ENCODE measurements at places on chromosomes 13 and 19.

- no peak overlapping the region for H3K4me3 ChIP-seq
- H3K4me1 ChIP-seq: no peaks in the 10 kb centered on the region
- H3K36me3 ChIP-seq: no peaks in the 10 kb centered on the region
- DNase-seq: no peak
Observed at GRCh38 chr13:78326633-78327032, 276.7 kb downstream of the POU4F1 start.

DNA sequence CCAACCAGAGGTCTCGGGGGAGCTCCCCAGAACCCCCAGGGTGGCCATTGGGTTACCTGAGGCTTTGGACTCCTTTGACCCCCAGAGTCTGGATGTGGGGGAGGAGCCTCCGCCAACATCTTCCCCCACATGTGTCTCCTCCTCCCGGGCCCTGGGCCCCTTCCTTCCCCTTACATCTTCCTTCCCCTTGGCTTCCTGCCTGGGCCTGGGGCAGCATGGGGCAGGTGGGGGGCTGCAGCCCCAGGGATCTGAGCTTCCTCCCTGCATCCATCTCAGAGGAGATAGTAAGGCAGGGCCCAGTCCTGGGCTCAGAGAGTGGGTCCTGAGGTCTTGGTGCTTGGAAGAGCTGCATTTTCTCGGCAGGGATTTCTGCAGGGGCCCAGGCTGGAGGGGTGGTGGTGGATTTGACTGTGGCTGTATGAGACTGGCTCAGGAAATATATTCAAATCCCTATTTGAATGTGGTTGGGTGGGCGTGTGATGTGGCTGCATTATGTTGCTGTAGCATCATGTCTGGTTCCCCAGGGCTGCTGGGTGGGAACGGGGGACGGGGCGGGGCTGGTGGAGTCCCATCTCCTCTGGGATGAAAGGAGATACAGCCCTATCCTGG, 919 bp downstream of the VAV1 start:
- no peaks in the 10 kb centered on the region for H3K4me1 ChIP-seq
- no peaks in the 10 kb centered on the region for H3K36me3 ChIP-seq
- DNase-seq: no peak
- H3K27ac ChIP-seq: peak overlapping the region; percentile 34

DNA sequence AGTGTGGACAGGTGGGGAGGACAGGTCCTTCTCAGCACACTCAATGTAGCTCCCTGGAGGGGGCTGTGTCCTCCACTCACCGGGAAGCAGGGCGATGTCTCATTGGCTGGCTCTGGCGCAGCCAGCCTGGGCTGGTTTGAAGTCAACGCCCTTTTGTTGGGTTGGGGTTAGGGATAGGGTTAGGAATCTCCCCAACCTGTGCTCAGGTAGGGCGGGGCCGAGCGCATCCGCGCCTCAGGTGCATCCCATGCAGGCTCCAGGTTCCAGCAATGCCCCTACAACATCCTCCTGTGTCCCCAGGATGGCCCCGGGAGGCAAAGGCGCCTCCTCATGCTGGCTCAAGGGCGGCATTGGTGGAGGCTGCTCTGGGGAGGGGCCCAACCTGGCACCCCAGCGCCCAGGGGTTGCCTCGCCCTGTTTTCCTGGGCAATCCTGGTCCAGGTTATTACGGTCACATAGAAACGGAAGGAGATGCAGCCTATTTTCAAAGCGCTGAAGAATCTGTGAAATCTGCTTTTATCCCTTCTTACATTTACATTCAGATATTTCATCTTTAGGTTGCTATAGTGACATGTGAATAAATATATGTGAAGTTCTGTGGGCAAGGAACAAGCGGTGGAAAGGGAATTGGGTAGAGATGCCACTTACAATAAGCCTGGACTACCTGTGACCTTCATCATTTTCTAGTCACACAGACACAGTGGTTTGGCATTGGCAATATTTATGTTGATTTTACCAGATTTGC, 74.3 kb downstream of the TM9SF2 start:
- DNase-seq: no peak
- no peak overlapping the region for H3K27ac ChIP-seq
- peaks cover 9% of the 10 kb centered on the region for H3K27me3 ChIP-seq
- H3K36me3 ChIP-seq: no peaks in the 10 kb centered on the region
- no peak overlapping the region for H3K4me3 ChIP-seq

DNA sequence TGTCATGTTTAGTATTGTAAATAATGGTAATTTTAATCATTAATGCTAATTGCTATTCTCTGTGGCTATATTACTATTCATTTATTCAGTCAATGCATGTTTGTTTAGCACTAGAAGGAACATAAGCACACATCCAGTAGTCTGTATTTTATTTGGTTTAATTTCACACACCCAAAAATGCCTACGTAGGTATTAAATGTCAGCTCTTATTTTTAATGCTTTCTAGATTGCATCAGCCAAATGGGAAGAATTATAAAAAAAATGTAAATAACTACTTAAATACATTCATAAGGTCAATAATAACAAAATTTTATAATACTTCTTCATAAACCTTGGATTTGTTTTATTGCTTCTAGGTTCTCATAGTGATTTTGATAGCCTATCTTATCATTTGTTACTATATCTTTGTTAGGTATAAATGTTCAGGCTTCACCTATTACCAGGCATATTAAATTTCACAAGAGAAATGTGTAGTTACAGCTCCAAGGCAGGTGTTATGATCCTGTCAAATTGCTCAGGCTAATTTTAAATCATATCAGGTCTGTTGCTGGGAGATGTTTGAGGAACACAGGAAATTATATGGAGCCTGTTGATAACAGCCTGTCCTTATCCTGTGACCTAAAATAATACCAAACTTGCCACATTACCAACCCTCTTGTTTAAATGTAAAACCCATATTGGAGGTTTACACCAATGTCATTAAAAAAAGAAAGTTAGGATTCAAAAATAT, 34.4 kb downstream of the ITGBL1 start:
- H3K36me3 ChIP-seq: no peaks in the 10 kb centered on the region
- H3K27me3 ChIP-seq: no peaks in the 10 kb centered on the region
- no peak overlapping the region for H3K27ac ChIP-seq
- no peak for DNase-seq

GRCh38 chr19:279231-279630, 12.0 kb downstream of the PLPP2 start:
- H3K4me1 ChIP-seq: no peaks in the 10 kb centered on the region
- H3K36me3 ChIP-seq: no peaks in the 10 kb centered on the region
- H3K27ac ChIP-seq: no peak overlapping the region

- H3K4me1 ChIP-seq: no peaks in the 10 kb centered on the region
- DNase-seq: no peak
- H3K27ac ChIP-seq: no peak overlapping the region
Observed at GRCh38 chr13:72508392-72508791, 219.0 kb downstream of the MZT1 start.

DNA sequence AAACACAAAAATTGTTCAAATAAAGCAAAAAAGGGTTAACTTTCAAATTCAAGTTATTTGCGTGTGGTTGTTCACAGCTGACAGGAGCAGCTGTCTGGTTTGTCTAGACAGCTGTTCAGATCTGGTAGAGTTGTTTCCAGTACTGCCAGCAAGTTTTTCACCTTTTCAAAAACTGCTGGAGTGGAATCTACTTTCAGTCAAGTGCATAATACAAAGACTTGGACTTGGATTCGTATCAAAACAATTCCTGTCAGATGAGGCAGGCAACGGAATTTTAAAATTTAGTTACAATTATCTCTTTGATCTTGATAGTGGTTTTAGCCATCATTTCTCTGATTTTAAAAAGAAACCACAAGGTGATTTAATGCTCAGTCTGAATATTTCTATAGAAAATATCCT, 51.7 kb upstream of the EEF1AKMT1 start:
- peaks cover 14% of the 10 kb centered on the region for H3K4me1 ChIP-seq
- DNase-seq: no peak
- no peaks in the 10 kb centered on the region for H3K27me3 ChIP-seq

DNA sequence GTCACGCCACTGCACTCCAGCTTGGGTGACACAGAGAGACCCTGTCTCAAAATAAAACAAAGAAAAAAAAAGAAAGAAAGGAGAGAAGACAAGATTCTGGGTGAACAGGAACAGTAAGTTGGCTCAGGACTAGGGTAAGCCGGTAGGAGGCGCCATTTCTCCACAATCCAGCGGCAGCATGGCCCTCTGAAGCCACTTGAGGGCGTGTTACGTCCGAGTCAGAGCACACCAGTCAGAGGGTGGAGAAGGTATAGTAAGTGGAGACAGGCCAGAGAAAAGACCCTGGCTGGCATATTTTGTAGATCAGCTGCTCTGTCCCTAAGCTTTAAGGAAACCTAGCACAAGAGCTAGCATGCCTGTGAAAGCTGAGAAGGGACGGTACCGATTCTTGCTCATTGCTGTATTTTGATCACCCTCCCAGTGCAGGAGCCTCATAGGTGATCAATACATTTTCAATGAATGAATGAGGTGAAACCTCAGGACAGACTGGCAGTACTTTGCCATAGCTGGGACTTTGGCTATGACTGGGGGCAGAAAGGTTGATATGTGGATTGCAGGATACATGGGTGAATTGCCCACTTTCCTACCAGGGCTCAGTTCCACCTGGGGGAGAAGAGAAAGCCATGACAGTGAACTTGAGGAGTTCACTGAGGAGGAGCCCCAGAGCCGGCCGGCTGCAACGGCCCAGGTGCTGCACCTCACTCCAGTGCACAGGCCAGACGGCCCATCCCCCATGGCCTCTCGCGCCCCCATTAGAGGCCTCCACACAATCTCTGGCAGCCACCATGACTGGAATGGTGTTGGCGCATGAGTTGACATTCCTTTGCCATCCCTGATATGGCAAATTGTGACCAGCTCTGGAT, 23.5 kb downstream of the POU2F2 start:
- no peak overlapping the region for H3K27ac ChIP-seq
- DNase-seq: peak; percentile 44
- no peaks in the 10 kb centered on the region for H3K36me3 ChIP-seq
- no peak overlapping the region for H3K4me3 ChIP-seq

DNA sequence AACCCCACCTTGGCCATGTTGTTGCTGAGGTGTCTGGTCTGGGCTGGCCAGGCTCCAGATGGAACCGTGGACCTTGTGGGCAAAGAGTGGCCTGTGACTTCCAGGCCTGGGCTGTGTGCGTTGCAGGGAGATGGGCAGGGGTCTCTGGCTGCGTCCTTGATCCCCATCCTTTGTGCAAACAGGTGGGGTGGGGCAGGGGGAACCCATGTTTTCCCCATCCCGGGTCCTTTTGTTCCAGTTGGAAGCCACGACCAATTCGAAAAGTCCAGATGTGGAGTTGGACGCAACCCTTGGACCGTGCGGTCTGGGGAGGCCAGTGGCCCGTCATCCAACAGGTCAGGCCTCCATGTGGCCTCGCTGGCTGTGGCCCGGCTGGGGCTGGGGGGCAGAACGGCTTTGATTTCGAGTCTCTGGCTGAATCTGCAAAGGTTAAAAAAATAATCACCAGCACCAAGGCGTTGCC, 13.1 kb upstream of the COMP start:
- no peak overlapping the region for H3K27ac ChIP-seq
- no peak for DNase-seq
- no peak overlapping the region for H3K4me3 ChIP-seq
- peaks cover 2% of the 10 kb centered on the region for H3K4me1 ChIP-seq
- H3K36me3 ChIP-seq: no peaks in the 10 kb centered on the region
- peaks cover 52% of the 10 kb centered on the region for H3K27me3 ChIP-seq

DNA sequence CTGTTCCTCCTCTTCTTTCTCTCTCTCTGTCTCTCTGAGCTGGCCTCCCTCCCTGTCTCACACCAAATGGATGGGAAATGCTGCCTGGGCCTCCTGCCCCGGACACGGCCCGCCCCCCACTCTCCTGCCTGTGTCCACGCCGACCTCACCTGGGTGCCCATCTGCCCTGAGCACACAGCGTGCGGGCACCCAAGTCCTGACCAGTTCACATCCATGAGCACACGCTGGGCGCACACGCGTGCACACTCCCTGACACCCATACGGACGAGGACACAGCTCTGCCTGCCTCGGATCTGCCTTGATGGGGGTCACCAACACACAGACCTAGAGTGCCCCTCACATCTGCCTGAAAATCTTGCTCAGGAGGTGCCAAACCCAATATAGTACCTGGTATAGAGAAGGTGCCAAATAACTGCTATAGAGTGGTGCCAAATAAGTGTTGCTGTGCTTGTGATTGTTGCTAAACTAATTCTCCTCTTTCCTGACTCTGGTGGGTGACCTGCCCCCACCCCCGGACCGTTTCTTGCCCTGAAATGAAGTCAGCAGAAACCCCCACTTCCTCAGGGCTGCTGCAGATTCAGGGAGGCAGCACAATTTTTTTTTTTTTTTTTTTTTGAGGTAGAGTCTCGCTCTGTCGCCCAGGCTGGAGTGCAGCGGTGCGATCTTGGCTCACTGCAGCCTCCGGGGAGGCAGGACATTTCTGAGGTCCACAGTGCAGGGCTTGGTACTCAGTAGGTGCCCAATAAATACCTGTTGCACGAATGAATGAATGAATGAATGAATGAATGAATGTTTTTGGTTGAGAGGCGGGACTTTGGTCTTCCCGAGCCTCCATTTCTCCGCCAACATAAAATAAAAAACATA, 4.6 kb downstream of the NFIC start:
- peak overlapping the region; percentile 98 for H3K27ac ChIP-seq
- no peak for DNase-seq
- no peaks in the 10 kb centered on the region for H3K36me3 ChIP-seq

DNA sequence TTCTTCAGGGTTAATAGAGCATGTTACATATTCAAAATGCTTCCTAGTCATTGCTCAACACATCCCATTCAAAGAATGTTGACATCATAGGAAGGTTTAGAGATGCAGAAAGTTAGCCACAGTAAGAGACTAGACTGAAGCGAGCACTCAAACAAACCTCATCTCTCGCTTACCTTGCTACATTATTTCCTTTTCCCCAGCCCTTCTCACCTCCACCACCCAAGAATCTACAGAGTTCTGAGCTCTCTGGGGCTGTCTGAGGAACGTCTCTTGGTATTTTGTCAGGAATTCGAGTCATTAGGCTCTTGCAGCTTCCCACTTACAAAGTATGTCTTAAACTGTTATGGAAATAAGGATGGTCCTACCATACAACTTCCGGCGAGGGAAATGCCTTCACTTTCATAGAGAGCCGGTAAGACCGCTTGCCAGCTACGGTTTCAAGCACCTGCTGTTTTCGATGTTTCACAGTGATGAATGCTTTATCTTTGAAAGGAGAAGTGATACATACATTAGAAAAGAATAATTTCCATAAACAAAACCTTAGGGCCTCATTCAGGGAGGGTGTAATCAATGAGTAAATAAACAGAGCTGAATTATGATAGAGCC, 65.1 kb downstream of the FLT1 start:
- no peaks in the 10 kb centered on the region for H3K36me3 ChIP-seq
- peaks cover 16% of the 10 kb centered on the region for H3K27me3 ChIP-seq
- H3K4me1 ChIP-seq: no peaks in the 10 kb centered on the region
- no peak overlapping the region for H3K27ac ChIP-seq

DNA sequence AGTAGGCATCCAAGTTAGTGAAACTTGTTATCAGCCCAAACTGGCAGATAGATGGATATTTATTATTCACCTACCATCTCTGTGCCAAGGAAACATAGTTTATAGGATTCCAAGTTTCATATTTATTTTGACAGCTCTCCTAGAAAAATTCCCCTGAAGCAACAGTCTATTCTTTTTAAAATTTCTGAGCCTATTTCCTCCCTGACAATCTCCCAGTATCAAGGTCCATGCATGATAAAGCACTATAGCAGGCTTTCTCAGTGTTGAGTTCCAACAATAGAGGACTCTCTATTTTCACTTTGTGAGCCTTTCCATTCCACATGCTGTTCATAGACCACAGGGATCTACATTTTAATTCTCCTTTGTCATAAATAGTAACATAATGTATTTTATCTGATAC, 312.6 kb downstream of the SLITRK6 start:
- H3K27me3 ChIP-seq: no peaks in the 10 kb centered on the region
- H3K4me1 ChIP-seq: no peaks in the 10 kb centered on the region
- H3K4me3 ChIP-seq: no peak overlapping the region
- DNase-seq: no peak
- H3K27ac ChIP-seq: no peak overlapping the region
